Left lobe of liver (tissue), 2 donors: ENCODE measurements at places on chromosomes 5 and 9.
A peak's percentile ranks its signal among the peaks of the same experiment; 100 is the strongest.

DNA sequence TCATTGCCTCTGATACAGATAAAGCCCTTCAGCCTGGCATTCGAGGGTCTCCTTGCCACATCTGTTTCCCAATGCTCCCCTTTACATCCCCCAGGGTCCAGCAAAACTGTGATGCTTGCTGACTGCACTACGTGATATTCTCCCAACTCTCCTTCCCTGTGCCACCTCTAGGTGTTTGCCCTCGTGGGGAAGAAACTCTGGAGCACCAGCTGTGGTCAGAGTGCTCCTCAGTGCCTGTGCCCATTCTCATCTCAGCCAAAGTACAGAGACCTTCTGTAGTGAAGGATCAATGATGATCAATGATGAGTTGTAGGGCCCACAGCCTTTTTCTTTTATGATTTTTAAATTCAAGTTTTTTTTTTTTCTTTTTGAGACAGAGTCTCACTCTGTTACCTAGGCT, 40.3 kb upstream of the MELK start:
- no peak for DNase-seq

DNA sequence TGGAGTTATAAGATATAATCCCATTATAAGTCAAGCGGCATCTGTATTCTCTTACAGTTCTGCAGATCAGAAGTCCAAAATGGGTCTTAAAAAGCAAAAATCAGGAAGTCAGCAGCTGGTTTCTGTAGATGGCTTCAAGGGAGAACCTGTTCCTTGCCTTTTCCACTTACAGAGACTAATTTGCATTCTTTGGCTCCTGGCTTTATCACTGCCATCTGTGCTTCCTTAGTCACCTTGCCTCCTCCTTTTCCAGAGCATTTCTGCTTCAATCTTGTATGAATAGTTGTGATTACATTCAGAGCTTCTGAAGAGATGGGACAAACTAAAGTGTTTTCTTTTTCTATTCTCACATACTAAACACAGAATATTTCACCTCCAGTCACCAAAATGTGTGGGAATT, 647.3 kb upstream of the GRAMD2B start:
- no peak for DNase-seq

- DNase-seq: no peak
These were observed 414.0 kb upstream of the IRX1 start for GRCh38 chr5:3181671-3182070.

DNA sequence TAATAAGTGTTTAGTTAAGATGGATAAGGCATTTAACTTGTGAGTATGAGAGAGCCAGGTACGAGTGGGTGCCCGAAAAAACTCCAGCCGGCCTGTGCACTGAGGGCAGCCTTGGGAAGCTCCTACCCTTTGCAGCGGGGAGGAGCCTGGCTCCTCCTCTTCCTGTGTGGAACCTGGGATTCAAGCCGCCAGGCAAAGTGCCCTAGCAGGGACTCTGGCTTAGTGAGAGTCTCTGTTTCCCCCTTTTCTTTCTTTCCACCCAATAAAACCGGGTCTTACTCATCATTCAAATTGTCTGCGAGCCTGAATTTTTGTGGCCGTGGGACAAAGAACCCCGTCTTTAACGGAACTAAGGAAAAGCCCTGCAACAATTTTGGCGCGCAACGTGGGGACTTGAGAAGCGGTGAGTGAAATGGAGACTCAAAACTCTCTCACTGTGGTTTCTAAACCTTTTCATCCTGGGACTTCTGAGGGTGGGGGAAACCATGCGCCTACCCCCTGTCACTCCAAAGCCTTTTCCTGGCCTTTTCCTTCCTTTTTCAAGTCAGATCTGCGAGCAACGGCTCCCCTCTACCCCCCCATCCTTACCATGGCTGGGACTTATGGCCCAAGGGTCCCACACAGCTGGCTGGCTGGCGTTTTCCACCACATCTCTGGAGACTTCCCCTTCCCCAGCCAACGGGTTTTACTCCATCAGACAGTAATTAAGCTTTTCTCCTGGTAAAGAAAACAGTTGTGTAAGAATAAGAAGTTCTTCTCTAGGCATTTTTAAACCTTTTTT, 535.7 kb upstream of the ACO1 start:
- no peak for DNase-seq

DNA sequence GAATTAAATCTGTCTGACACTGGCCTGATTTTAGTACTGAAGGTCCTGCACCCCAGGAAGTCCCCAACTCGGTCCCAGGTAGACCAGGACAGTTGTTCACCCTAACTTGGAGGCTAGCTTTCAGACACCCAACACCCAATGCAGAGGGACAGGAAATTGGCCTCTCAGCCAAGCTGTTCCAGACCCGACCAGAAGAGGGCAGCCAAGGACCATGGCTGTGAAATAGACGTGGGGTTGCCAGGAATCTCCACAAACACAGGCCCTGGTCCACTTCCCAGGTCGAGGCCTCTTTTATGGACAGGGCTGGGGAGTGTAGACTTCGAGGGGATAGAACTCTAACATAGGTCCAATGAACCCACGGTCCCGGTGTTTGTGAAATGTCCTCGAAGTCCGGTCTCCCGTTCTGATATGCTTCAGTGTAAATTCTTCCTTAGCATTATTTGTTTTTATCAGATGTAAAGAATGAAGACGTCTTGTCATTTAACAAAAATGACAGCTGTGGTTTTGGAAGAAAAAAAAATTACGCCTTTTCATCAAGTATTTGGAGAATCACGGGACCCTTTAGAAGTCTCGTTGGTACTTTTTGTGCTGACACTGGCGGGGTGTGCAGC, 260.3 kb upstream of the ADAMTS16 start:
- peak; percentile 81 for DNase-seq
